ENCODE measurements at places on chromosomes 5 and 9. TPM values are rescaled to one million over a fixed set of nuclear protein-coding genes. Genes with fewer than 3 reads are reported as not detected.

Gene MZB1
- not detected for total RNA-seq

Gene SLC36A2
- total RNA-seq: not detected

Gene TMEFF1
- not detected for total RNA-seq

DNA sequence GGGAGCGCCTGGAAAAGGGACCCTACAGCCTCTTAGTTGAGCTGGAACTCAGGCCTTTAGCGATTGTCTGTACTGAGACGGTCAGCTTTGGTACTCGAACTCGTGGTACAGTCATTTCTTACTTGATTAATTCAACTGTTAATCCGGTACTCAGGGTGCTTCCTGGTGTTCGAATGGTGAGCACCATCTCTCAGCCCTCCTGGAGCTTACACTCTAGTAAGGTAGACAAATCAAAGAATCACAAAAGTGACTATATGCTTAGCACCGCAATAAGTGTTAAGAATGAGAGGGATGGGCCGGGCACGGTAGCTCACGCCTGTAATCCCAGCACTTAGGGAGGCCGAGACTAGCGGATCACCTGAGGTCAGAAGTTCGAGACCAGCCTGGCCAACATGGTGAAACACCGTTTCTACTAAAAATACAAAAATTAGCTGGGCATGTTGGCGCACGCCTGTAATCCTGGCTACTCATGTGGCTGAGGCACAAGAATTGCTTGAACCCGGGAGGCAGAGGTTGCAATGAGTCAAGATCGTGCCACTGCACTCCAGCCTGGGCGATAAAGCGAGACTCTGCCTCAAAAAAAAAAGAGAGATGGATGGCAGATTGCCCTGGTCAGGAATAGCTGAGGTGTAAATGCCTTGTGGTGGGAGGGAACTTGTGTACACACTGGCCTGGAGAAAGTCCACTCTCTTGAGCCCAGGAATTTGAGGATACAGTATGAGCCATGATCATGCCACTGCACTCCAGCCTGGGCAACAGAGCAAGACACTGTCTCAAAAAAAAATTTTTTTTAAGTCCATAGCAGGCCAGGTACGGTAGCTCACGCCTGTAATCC is 981 bp downstream of the TCOF1 start:
- DNase-seq: no peak

GRCh38 chr9:136642439-136642921 is 20.2 kb upstream of the EGFL7 start:
- DNase-seq: no peak

- DNase-seq: no peak
Observed at GRCh38 chr9:8168916-8169438, 369.4 kb upstream of the DMAC1 start.

DNA sequence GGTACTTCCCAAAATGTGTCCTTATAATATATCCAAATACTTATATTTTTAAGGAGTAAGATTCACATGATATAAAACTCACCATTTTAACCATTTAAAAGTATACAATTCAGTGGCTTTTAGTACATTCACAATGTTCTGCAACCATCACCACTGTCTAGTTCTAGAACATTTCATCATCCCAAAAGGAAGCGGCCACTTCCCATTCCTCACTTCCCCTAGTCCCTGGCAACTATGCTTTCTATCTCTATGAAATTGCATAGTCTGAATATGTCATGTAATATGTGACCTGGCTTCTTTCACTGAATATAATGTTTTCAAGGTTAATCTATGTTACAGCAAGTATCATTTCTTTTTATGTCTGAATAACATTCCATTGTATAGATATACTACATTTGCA is 615.1 kb upstream of the SGCD start:
- DNase-seq: no peak

GRCh38 chr5:125526966-125527365 is 780.5 kb upstream of the ZNF608 start:
- DNase-seq: no peak

Measured in lower leg skin (tissue), 4 donors.